ENCODE measurements at places on chromosomes 12 and 14.

GRCh38 chr12:52181746-52182145 is 10.1 kb downstream of the KRT80 start:
- DNase-seq, result no peak

GRCh38 chr12:2800046-2800570 is 5.3 kb downstream of the FKBP4 start:
- DNase-seq, result no peak

GRCh38 chr12:115623275-115623674 is 654.2 kb downstream of the MED13L start:
- DNase-seq, result no peak

- DNase-seq, result no peak
These were observed 7.3 kb downstream of the ANKLE2 start for GRCh38 chr12:132754160-132754932.

GRCh38 chr14:87679866-87680265 is 313.1 kb downstream of the GALC start:
- no peak for DNase-seq

GRCh38 chr12:93737457-93738198 is 60.5 kb downstream of the CRADD start:
- DNase-seq, result no peak

DNA sequence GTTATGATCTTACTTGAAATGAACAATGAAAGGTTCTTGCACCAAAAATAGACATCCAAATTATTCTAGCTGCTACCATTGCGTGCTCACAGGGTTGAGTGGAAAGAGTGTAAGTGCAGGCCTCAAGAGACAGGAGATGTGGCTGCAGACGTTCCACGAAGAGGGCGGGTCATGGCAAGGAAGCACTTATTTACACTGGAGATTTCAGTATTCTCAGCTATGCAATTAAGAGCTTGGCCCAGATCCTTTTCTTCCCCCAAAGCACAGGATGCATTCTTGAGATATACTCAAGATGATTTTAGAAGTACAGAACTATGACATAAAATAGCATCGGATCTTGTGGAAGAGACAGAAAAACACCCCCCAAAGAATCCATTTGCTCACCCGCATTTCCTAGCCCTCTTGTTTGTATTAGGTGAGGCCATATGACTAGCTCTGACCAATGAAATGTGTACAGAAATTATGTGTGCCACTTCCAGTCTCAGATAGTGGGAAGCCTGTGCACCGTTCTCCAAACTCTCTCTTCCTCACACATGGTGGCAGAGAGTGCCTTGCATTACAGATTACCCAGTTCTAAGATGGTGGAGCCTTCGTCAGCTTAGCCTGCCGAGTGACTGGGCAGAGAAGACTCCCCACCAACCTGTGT is 261.4 kb downstream of the TTC8 start:
- no peak for DNase-seq

DNA sequence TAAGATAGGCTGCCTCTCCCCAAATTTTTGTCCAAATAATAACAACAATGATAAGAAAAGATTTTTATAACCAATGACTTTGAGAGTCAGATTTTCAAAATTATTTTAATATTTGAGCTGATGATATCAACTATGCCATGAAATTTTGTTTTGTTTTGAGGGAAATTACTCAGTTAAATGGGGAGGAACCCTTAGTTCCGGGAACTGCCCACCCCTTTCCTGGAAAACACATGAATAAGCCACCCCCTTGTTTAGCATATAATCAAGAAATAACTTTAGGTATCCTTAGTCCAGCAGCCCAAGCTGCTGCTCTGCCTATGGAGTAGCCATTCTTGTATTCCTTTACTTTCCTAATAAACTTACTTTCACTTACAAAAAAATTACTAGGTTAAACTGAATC is 61.4 kb downstream of the HMGA2 start:
- DNase-seq, result no peak

GRCh38 chr14:75315144-75315543 is 36.5 kb downstream of the FOS start:
- DNase-seq, result no peak

Data from RPMI8226 (cell line).